ENCODE measurements at places on chromosomes 11 and 22.

DNA sequence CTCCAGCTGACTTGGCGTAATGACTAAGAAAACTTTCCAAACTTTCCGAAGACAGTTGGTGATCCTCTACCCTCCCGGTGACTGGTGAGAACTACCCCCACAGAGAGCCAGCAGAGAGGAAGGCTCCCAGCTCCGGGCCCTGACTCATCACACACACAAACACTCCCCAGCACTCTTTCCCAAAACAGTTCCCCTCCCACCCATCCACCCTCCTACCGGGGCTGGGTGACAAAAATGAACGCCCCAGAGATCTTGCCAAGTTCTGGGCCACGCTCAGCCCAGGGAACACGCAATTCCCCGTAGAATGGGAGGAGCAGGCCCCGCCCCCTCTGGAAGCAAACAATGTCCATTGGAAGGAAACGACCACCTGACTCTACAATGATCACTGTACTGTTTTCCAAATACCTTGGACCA, 21.3 kb upstream of the JAM3 start:
- DNase-seq: no peak

GRCh38 chr11:124793466-124794278, 6.5 kb downstream of the MSANTD2 start:
- no peak for DNase-seq

DNA sequence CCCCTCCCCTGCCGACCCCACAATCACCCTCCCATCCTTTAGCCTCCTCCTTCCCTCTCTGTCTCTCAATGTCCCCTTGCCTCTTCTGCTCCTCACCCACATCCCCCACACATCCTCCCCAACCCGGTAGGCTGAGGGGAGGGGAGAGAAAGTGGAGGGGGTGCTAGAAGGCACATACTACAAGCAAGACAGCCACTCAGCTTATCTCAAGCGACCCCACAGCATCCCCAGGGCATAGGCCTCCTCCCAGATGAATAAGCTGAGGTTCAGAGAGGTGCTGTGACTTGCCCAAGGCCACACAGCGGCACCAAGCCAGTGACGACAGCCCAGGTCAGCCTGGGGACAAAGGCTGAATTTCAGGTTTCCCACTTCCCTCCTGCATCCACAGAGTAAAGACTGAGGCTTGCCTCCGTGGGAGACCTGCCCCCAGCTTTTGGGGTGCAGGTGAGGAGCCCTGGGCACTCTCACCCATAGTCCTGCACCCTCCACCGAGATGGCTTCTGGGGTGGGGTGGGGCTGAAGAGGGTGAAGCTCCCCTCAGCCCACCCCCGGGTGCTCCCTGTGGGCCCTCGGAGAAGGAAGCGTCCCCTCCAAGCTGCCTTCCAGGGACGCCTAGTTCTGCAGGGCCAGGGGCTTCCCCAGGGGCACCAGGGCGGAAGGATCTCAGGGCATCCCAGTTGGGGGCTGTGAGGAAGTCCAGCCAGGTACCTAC, 511 bp downstream of the RAC2 start:
- DNase-seq: no peak

DNA sequence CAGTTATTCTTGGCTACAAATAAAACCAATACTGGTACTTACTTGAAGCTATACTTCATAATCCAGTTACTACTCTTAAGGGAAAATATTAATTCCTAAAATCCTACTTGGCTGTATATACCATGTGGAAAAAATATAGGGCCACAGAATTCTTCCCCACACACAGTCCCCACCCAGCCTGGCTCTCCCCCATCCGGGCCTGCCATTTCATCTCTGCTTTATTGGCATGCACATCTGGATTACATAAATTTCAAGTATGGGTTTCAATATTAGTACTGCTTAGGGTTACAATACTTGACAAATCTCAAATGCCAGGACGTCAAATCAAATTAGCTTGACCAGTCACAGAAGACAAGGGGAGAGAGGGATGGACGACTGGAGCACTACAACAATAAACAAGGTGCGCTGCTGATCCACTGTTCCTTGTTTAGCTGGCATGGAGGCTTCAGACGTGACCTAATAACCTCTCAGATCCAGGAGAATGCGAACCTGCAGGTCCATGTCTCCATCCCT, 81.4 kb downstream of the ABTB2 start:
- DNase-seq: no peak

- peak; percentile 54 for DNase-seq
Observed at GRCh38 chr11:94938095-94939055, 35.0 kb downstream of the CWC15 start.

DNA sequence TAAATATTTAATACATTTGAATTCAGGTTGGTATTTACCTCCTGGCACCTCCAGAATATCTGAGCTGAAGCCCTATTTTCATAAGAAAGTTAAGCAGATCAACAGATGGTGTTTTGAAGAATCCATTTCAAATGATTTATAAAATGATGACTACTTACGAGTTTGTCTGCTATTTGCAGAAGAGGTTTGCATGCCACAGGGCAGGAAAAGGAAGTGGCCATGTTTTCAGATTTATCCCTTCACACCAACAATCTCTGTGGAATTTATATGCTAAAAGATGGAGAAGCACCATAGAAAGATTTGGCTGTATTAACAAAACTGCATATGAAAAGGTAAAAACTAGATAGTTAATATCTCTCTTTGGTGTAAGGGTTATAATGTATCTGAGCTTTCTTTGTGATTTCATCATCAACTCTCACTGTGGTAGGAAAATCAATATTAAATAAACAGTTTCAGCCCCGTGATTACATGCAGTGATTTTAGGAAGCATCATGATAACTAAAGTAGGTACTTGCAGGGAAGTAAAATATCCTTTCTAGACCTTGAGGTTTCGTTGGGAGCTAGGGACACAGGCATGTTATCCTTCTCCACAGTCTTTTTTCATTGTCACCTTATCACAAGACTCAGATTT, 2.6 kb downstream of the BMAL1 start:
- DNase-seq: no peak

GRCh38 chr11:11250470-11250869, 102.6 kb downstream of the CSNK2A3 start:
- no peak for DNase-seq

- no peak for DNase-seq
Observed at GRCh38 chr11:117750357-117750756, 46.7 kb downstream of the DSCAML1 start.

- no peak for DNase-seq
Observed at GRCh38 chr11:61571869-61572268, 9.0 kb downstream of the SYT7 start.

GRCh38 chr11:44507896-44508445, 57.5 kb upstream of the CD82 start:
- no peak for DNase-seq

GRCh38 chr11:8863838-8864237, 47.2 kb upstream of the AKIP1 start:
- no peak for DNase-seq

- no peak for DNase-seq
Observed at GRCh38 chr11:87007963-87008362, 29.8 kb upstream of the TMEM135 start.

DNA sequence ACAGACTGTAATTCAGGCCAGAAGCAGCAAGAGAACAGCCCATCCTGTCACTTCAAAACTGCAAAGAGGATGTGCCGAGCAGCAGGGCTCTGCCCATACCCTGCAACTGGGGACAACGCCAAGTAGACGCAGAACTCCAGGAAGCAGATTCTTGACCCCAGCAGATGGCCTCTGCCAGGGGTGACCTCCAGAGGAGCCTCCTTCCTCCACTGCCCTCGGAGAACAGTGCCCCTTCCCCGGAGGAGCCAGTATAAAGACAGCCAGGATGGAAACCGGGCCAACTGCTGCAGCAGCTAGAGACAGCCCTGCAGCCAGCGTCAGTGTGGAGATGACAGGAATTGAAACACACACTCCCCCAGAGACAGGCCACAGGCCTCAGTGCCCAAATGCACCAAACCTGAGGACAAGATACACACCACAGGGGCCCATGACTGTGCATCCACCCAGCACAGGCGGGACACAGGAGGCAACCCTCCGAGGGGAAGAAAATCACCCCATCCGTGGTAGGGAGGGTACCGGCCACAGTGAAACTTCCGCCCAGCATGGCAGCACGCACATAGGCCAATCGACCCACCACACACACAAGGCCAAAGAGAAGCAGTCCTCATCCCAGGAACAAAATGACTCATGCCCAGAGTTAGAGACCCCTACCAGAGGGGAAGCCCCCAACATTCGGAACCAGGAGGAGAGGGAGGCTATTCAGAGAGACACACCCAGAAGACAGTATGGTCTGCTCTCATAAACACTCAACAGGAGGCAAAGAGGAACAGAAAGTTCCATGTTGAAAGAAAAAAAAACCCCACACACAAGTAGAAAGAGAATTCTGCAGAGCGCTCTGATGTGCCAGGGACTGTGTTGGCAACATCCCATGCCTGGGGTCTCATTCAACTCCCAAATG, 5.6 kb downstream of the AHNAK start:
- no peak for DNase-seq

GRCh38 chr11:96001037-96001436, 77.1 kb upstream of the MTMR2 start:
- no peak for DNase-seq

GRCh38 chr11:88683024-88683423, 345.5 kb upstream of the CTSC start:
- DNase-seq: no peak

GRCh38 chr11:64887234-64887756, 8.9 kb upstream of the EHD1 start:
- no peak for DNase-seq

DNA sequence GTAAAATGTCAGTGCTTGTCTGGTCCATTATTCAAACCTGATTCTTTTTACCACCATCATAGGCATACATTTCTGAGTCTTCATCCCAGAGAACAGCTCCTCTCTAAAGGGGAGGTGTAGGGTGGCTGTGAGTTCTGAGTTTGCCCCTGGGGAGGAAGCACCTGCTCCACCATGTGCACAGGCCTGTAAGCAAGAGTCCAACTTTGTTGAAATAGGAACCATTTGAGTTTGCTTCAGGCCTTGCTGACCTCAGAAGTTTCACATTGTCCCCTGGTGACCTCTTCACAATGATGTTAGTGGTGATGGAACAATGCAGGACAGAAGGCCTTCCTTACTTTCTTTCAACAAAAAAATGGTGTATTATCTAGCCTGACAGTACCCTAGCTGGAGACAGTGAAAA, 54.6 kb upstream of the TOP3B start:
- DNase-seq: no peak

- no peak for DNase-seq
Observed at GRCh38 chr11:34280945-34281872, 76.6 kb downstream of the ABTB2 start.

DNA sequence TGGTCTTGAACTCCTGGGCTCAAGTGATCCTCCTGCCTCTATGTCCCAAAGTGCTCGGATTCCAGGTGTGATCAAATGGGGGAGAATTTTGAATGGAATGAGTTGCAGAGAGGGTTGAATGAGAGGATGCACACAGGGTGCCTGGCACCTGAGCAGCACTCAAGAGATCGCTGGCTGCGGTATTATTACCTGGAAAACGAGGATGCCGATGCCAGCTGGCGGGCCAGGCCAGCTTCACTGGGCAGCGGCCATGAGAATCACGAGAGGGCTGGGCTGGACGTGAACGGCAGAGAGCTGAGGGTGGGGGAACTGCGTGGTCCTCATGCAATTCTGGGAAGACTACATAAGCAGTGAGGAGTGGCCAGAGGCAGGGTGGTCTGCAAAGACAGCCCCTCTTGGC, 2.9 kb downstream of the MGAT3 start:
- DNase-seq: no peak

DNA sequence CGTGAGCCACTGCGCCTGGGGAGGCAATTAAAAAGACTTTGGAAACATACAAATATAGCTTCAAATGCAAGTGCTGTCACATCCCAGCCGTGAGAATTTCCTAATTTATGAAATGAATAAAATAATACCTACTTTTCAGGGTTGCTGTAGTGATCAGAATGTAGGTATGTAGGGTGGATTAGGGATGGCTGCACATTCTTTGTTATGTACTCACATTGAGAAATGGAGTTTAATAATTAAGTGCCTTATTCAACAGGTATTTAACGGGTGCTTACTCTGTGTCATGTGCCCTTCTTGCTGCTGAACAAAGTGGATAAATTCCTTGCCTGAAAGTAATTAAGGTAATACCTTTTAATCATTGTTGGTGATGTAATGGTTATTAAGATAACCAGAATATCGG, 37.0 kb downstream of the MMP7 start:
- DNase-seq: no peak

- DNase-seq: no peak
Observed at GRCh38 chr11:69167916-69168691, 12.4 kb downstream of the SMIM38 start.

- no peak for DNase-seq
Observed at GRCh38 chr11:46429717-46430116, 38.1 kb upstream of the CHRM4 start.

- DNase-seq: no peak
Observed at GRCh38 chr11:92533657-92534335, 309.2 kb downstream of the FAT3 start.

- no peak for DNase-seq
Observed at GRCh38 chr22:33389936-33390335, 331.8 kb upstream of the SYN3 start.

DNA sequence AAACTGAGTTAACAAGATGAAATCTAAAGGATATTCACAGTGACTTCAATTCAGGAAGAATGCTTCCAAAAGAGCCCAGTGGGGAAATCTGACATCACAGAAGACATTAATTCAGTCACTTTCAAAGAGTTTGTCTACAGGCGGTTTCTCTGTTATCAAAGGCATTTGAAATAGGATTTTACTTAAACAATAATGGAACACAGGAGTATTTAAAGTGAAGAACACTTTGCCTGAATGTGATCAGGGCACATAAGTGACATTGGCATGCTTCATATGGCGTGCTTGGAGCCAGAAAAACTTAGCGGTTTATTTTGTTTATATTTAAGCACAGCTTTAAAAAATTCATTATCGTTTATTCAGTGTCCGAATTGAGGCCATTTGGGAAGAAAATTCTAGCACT, 52.9 kb downstream of the PANX1 start:
- DNase-seq: no peak

GRCh38 chr11:84372381-84372950, 1086.3 kb upstream of the CCDC90B start:
- no peak for DNase-seq

DNA sequence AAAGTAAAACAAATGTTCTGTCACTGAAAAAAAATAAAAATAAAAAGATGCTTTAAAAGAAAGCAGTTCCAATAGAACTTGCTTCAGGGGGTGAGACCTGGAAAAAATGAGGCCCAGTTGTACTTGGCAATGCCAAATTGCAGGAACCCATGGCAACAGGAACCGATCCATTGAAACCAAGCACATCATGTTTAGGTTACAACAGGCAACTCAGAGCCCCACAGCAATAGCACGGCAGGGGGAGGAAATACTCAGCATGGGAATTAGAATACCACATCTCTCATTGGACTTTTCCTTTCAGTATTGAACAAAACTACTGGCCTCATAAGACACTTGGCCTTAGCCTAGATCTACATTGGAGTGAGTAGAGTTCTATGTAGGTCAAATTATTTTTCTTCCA, 84.3 kb downstream of the MSANTD4 start:
- no peak for DNase-seq

- DNase-seq: no peak
Observed at GRCh38 chr22:34567367-34567766, 498.6 kb upstream of the ISX start.
